ENCODE measurements at places on chromosomes 6 and 20.
A peak's percentile ranks its signal among the peaks of the same experiment; 100 is the strongest.

- no peak for DNase-seq
Measured at GRCh38 chr20:31653561-31653960, 15.8 kb downstream of the COX4I2 start.

GRCh38 chr6:38264605-38265004 lies 375.1 kb downstream of the BTBD9 start:
- no peak for DNase-seq

- no peak for DNase-seq
Measured at GRCh38 chr6:159308198-159308597, 139.0 kb downstream of the FNDC1 start.

DNA sequence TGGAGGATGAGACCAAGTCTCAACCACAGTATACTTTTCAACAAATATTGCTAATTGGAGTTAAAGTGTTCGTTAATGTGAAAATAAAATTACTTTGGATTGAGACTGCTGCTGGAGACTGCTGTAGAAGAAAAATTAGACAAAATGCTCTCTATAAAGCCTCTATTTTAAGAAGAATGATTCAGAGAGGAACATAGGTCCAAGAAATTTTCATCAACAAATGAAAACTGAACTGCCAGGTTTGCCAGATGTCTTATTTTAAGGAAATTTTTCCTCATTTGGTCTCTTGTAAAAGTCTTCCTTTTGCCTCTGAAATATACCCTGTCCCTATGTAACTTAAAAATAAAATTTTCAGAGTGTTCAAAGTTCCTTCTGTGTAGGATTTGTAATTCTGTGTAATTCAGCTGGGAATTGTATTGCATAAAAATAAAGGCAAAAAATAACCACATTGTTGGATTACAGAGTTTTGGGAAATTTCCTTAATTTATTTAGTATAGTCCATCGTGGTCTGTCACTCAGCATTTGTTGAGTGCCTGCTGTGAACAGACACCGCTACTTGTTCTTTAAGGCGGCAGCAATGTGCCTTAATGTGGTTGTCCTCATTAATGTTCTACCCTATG lies 27.4 kb downstream of the ANKS1A start:
- DNase-seq: no peak

DNA sequence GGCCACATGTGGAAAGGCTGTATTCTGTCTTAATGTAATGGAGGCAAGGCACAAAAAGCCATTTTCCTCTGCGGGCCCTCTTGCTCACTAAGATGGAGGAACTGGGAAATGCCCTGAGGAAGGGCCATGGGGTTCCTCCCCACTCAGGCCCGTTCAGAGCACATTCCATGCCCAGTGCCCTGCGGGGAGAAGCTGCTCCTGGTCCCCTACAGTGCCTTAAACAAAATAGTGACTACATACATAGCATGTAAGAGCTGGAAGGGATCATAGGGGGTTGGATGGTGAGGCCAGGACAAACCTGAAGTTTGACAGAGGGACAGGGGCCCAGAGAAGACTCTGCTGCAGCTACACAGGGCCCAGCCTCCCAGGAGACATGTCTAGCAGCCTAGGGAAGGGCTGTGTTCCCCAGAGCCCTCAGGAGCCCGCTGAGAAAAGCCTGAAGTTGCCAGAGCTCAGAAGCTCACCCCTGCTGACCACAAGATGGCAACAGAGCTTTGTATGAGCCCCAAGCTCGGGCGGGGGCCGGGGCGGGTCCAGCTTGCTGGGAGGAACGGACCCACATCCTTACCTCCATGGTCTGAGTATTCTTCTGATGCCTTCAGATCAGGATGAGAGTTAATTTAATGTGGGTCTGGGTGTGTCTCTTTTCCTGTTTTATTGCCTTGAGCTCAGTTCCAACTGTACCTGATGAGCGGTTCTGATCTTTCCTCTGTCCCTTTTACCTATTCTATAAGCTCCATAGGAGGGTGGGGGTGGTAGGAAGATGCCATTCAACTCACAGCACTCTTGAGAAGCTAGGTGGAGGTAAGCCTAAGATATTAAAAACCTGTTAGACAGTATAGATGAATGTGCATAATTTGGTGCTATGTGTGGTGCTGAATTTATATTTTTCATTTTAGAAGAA lies 242.9 kb downstream of the CDC5L start:
- peak; percentile 20 for DNase-seq

DNA sequence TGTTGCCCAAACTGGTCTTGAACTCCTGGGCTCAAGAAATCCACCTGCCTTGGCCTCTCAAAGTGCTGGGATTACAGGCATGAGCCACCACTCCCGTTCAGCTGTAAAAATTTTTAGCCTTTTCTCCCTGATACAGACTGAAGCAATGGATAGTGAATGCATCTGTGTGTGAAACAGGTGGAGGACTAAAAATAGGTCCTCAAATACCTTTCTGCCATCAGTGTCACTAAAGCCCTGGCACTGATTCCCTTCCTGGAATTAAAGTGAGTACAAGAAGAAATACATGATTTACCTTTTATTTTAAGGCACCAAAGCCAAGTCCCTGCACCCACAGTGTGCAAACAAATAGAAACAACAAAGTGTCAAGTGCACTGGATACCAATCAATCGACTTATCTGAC lies 25.1 kb downstream of the TULP4 start:
- no peak for DNase-seq

GRCh38 chr6:149483334-149483725 lies 1.5 kb downstream of the ZC3H12D start:
- no peak for DNase-seq

DNA sequence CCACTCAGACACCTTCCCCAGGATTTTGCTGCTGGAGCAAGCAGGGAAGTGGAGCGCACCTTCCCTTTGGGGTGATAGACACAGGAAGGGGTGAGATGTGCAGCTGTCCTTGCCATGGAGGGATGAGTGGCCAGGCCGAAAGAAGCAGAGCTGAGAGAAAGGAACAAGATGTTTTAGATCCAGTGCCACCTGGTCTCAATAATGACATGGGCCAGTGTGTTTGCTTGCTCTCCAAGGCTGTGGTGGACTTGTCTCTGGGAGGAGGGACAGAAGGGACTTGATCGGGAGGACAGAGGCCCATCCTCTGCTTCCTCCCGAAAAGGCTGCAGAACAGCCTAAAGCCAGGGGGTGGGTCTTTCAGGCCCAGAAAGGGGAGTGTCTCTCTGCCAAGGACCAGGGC lies 61.7 kb upstream of the CCDC167 start:
- DNase-seq: no peak

- DNase-seq: no peak
Measured at GRCh38 chr20:13898012-13898612, 92.3 kb downstream of the SEL1L2 start.

DNA sequence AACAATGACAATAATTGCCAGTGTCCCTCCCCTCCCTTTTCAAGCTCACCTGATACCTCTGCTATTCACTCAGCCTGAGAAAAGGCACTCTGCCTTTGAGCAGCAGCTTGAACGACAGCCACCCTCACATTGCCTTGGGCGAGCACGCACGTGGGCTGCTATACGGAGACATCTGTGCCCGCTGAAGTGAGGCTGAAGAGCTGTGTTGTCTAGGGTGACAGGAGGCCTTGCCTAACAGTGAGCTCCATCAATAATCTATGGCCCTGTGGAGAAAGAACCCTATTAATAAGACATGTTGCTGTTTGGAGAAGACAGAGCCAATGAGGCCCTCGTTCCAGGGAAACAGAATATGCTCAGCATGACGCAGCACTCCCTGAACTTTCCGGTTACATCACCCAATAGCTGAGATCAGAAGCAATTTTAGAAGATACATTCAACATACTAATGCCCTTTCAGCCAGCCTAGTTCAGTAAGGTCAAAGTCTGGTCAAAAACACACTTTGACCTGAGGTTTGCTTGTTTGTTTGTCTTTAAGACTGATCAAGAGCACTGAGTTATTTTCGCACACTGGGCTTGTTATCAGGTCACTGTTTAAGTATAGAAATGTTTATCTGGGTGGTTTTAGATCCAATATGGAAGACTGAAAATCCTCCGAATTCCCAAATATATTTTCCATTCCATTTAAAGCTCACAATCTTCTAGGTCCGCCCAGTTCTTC lies 30.6 kb downstream of the RBM24 start:
- DNase-seq: no peak

DNA sequence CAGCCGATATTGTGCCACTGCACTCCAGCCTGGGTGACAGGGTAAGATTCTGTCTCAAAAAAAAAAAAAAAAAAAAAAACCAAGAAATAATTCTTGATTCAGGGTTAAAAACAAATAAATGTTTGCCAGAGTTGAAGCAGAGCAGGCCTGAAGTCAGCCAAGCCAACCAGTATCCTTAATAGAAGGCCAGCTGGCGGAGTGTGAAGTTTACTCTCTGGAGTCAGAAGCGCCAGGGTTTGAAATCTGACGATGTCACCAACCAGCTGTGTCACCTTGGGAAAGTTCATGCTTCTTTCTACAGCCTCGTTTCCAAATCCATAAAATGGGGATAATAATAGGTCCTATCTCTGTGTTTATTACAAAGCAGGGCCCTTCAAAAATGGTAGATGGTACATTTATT lies 73.0 kb upstream of the ENPP5 start:
- no peak for DNase-seq

GRCh38 chr20:36823121-36823520 lies 49.6 kb upstream of the DSN1 start:
- DNase-seq: no peak

GRCh38 chr6:11812951-11813350 lies 34.3 kb upstream of the ADTRP start:
- DNase-seq: no peak

GRCh38 chr6:160398674-160399271 lies 50.6 kb downstream of the SLC22A3 start:
- no peak for DNase-seq

DNA sequence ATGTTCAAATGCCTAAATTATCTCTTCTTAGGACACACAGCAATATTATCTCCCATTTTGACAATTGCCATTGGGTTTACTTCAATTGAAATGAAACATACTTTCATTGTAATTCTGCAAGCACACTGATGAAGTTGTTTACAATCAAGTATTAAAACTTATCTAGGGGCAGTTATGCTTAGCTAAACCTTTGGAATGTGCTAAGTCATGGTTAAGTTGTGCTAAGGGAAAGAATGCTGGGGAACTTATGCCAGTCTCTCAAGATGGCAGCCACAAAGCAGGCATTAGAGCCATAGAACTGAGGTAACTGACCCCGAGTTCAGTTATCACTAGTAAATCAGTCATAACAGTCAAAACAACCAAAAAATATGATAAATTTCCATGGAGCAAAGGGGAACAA lies 59.1 kb upstream of the NT5E start:
- no peak for DNase-seq

DNA sequence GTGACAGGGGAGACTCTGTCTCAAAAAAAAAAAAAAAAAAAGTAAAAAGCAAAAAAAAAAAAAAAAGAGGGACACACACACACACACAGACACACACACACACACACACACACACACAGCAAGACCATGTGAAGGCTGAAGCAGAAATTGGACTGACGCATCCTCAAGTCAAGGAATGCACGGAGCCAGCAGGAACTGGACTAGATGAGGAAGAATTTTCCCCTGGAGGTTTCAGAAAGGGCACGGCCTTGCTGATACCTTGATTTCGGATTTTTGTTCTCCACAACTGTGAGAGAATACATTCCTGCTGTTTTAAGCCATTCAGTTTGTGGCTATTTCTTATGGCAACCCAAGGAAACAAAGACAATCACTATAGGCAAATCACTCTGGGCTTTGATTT lies 176.9 kb upstream of the SALL4 start:
- no peak for DNase-seq

DNA sequence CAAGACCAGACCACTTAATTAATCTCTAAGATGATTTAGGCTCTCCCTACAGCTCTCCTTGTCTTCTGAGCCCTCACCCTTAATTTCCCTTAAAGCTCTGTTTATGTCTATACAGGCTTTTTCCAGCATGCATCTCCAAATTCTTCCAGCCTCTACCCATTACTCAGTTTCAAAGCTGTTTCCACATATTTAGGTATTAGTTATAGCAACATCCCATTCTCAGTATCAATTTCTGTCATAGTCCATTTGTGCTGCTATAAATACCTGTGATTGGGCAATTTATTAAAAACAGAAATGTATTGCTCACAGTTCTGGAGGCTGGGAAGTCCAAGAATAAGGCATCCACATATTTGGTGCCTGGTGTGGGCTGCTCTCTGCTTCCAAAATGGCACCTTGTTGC lies 2.3 kb upstream of the SERPINB1 start:
- DNase-seq: no peak

DNA sequence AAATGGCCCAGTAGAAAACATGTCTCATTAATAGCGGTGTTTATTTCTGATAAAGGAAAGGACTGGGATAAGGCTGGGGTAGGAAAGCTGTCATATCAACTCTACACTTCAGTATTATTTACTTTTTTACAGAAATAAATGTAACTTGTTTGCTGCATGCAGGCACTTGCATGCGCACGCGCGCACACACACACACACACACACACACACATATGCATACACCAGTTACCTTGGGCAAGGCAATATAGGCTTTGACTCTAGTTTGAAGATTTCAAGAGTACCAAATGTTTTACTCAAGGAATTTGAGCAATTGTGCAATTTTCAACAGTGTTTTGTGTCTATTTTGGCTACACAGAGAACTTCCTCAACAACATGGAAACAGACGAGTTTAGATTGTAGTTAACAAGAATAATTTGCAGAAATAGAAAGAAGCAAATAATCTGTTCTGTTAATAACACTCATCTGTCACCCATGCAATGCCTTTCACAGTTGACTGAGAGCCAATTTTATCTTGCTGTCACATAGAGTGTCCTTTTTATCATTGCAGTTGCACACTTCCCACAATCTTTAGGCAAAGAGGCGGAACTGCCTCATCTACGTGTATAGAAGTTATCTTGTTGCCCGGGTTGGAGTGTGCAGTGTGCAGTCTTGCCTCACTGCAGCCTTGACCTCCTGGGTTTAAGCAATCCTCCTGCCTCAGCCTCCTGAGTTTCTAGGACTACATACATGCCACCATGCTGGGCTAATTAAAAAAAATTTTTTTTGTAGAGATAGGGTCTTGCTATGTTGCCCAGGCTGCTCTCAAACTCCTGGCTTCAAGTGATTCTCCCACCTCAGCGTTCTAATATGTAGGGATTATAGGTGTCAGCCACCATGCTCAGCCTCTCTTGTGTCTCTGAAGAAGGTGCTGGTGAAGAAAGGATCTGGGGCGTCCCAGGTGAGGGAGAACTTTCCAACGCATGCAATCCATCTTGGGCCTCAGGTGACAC lies 74.8 kb upstream of the SHLD1 start:
- no peak for DNase-seq

DNA sequence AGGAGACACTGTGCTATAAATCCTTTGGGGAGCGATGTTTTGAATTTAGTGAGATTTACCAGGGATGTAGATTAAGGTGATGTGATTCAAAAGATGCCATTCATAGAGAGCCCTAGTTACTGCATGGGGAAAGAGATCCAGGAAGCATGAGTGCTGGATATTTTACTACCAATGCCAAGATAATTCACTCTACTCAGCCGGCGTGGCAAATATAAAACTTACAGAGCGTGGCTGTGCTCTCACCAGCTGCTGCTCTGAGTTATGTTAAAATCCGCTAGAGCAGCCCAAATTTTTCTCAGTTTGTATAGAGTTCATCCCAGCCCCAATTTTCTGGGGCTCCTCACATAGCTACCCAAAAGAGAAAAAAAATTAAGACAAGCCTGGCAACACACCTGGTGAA lies 48.6 kb downstream of the BFSP1 start:
- DNase-seq: no peak

Data from NCI-H1930 (cell line).